ENCODE measurements at places on chromosomes 3 and 15.

DNA sequence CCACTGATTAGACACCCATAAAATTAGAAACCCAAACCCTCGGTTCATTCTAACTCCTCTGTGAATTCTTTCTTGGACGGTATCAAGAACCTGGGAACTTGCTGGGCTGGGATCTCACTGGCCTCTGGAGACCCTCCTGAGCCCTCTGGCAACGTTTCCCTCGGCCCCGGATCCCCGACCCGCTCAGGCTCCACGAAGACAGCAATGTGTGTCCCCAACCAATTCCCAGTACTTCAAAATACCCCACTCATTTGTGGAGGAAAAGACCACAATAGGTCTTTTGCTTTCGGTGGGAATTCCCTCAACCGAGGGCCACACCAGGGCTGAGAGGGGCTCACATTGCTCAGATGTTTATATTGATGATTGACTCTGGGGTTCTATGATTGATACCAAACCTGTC, 117.9 kb upstream of the PRR20G start:
- DNase-seq: no peak

DNA sequence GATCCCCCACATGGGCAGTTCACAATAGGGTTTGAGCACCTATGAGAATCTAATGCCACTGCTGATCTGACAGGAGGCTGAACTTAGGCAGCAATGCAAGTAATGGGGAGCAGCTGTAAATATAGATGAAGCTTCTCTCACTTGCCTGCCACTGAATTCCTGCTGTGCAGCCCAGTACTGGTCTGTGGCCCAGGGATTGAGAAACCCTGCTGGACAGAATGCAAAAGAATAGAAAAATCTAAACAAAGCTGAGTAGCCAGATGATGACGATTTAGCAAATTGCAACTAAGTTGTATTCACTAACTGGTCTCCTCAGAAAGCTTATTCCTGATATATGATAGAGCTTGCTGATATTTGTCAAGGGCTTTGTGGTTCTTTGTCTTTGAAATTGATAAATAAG, 34.3 kb upstream of the APH1B start:
- DNase-seq: no peak

DNA sequence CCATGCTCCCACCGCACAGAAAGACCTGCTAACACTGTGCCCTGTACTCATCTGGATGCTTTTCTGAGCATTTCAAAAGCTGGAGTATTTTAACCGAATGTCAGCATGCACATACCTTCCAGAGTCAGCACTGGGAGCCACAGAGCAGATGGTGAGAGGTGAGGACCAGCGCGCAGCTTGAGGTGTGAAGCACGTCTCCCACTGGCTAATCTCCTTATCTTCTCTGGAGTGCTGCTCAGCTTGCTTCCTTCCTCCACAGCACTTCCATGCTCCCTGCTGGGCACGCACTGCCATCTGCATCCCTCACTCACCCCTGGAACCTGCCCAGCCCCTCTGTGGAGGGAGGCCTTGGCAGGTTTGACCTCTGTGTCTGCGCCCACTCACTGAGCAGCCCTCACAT, at the start of gene GNB5:
TSS of gene GNB5 (minus strand) at position 186 of the 400 bp plus-strand sequence. CDS start 6,716 bp downstream, outside the sequence.
- no peak for DNase-seq

GRCh38 chr3:9316881-9317361, 45.9 kb upstream of the THUMPD3 start:
- no peak for DNase-seq

- DNase-seq: no peak
These were observed 54.7 kb downstream of the CORO2B start for GRCh38 chr15:68633231-68634121.

- DNase-seq: peak; percentile 72
These were observed at the start of gene SLC6A6 for GRCh38 chr3:14402304-14402811. SLC6A6 (plus strand) TSS chr3:14402606; CDS start chr3:14443635, 41,029 bp downstream.

- no peak for DNase-seq
These were observed 10.8 kb upstream of the VPS33B start for GRCh38 chr15:91032919-91033803.

- DNase-seq: no peak
These were observed 196.1 kb downstream of the RYR3 start for GRCh38 chr15:33506781-33507296.

DNA sequence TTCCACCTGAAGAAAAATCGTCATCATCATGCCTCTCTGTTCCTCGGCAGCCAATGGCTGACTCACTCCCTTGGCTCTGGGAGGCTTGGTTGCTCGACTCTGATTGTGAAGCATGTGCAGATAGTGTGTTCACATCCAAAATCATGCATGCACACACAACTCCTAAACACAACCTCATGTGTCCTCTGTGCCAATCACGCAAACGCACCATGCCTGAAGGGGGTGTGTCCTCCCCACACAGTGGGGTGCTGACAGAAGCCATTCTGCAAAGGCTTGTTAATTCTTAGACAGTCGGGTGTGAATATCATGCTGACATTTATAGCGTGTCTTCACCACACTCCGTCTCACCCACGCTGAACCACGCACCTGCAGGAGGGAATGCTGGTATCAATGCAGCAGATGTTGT, 11.4 kb upstream of the CCDC174 start:
- DNase-seq: no peak

- DNase-seq: no peak
These were observed 61.2 kb upstream of the DNAJC19 start for GRCh38 chr3:181050738-181051137.

- no peak for DNase-seq
These were observed 53.0 kb upstream of the GSK3B start for GRCh38 chr3:120147072-120147871.

- no peak for DNase-seq
These were observed 780 bp upstream of the P4HTM start for GRCh38 chr3:48989126-48989795.

GRCh38 chr3:195876297-195877064, 31.9 kb downstream of the TNK2 start:
- DNase-seq: no peak

GRCh38 chr3:130543322-130543721, 26.3 kb downstream of the COL6A6 start:
- no peak for DNase-seq

- DNase-seq: no peak
These were observed 74.5 kb downstream of the LSM3 start for GRCh38 chr3:14253022-14253706.

DNA sequence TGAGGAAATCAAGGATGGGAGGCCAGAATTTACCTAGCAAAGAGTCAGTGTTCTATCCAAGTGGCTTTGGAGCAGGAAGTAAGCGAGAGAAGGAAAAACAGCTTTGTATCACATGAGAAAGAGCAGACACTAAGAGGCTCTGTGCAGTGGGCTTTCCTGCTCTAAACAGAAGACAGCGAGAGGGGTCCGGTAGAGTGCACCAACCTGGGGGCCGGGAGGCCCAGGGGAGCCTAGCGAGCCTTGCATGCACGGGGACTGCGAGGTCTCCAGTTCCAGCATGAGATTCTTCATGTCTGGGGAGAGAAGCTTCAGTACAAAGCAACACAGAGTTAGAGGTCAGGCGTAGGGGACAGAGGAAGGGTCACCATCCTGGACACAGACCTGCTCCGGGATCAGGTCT, 33.5 kb downstream of the COLQ start:
- no peak for DNase-seq

- DNase-seq: no peak
These were observed 713.7 kb upstream of the SEMA6D start for GRCh38 chr15:47003568-47003967.

DNA sequence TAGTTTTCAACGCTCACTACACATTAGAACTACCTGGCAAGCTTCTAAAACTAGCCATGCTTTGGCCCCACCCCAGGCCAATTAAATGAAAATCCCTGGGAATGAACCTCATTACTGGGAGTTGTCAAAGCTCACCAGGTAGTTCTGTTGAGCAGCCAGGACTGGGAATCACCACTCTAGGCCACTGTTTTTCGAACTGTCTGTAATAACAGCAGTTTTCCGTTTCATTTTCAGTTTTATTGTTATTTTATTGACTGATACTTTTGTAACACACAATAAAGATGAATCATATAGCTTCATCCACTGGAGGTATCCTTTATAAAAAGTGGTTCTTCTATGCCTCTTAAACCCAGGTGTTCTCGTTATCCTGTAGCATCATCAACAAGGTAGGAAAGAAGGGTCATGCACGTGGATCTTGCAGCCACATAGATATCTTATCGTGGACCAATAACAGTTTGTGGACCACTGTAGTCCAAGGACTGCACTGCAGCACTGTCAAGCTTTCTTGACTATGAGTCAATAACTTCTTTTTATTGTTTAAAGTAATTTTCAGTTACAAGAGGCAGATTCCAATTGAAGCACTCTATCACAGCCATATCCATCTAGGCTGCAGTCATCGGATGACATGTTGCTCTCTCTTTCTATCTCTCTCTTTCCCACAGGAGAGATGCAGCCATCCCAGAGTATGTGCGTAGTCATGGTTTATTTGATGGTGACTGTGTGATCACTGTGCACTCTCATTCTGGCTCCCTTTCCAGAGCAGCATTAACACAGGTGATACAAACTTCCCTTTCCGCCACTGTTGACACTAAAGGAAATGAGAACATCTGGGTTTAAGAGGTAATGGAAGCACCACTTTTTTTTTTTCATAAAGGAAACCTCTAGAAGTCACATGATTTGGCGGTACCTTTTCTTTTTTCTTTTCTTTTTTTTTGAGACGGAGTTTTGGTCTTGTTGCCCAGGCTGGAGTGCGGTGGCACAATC, 39.0 kb upstream of the BLM start:
- no peak for DNase-seq

DNA sequence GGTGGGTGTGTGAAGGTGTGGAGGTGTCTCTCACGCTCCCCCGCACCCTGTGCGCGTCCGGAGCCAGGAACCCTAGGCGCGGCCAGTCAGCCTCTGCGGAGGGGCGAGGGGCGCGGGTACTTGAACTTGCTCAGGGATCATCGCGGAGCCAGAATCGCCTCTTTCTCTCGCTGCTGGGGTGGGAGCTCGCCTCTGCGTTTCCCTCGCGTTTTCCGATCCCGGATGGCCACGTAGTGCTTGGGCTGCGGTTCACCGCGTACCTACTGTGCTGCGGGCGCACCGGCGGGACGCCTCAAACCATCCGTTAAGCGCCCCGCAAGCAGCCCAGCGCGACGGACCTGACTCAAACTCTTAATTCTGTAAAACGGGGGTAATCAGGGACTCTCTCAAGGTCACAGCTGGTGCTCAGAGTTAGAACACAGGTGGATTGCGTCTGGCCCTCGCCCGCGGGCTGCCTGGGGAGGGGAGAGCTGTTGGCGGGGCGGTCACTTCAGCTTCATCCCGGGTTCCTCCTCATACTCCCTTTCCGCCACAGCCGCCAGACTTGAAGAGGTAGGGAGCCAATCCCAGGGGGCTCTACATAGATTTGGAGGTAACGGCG, 686 bp downstream of the MYRIP start:
- DNase-seq: no peak

DNA sequence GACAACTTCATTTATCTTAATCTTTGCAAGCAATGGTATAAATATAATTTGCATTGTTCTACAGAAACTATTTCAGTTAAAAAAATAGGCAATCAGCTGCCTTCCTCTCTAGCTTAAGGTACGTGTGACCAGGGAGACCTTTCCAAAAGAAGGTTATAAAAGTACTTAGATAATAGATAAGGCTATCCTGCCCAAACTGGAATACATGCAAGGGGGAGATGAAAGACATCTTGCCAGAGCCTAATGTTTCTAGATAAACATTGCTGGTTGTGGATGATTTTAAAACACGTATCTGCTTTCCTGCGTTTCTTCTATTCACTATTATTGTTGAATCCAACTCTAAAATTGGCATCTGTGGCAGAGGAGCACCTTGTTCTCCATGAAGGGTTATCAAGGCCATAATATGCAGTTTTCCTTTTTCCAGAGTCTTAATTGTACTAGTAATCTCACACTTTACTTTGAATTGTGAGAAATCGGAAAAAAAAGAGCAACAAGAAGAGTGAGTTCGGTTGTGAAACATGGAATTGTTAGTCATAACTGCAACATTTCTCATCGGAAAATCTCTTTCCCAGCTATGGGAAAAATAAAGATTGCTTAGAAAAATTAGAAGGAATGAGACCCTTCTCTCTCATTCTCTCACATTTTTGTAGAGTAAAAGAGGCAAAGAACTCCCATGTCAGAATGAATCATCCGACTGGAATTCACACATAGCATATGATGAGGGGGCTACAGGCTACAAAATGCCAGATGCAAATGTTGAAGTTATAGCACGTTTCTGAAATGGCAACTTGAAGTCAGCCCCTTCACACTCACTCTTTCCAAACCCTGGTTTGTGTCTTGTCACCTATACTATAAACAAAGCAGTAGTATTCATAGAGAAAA, 936.1 kb upstream of the NR2F2 start:
- no peak for DNase-seq

DNA sequence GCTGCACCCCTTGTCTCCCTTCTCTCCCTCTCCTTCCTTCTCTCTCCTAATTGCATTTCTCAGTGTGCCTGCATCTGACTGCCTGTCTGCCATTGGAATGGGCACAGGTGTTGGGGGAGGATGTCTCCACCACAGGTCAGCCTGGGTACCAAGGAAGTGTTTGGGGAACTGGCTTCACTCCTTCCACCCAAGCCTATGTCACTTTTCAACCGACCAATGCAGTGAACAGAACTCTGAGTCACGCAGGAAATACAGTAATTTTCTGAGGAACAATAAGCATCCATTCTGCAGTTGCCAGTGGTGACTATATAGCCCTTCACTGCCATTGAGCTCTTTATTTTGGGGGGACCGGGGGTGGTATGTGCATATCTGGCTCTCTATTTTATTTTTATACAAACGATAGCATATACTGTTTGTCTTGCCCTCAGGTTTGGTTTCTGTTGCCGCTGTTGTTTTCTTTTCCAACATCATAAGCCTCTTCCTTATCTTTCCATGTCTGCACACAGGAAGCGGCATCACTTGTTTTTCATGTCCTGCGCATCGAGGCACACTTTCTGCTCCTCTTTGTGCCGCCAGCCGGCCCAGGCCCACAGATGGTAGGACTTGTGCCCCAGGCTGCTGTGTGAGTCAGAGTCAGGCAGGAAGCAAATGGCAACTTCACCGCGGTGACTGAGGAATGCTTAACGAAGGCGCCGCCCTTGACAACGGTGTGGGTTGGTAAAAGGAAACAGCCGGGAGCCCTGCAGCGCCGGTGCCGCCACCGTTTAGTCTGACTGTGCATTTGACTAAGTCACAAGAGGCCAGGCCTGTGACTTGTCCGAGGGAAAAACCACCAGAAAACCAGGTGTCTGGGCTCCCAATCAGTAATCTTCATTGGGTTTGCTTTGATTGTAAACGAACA, 21.1 kb upstream of the CDCP1 start:
- peak; percentile 89 for DNase-seq

DNA sequence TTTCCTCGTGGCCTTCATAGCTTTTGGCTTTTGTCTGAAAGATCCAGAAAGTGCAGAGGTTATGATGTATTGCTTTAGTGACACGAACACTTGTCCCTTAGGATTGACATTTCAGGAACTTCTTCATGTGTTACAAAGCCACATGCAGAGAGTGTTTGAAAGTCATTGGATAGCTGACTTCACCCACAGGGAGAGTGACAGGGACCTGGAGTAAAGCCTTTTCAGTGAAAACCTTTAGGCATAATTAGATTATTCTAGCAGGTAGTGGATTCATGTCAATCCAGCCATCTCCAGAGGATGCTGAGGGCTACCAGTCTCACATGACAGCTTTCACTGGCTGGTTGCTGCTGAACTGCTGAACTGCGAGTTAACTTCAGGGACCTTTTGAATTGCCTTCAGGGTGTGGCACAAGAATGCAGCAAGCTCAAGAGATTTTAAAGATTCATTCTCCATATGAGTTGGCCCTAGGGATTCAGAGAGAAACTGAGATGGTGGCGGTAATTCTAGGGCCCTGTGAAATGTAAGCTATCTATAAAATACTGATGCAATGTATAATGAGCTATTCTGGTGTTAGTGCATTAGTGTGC, 267.0 kb upstream of the GOLIM4 start:
- DNase-seq: no peak
